RKO (cell line): ENCODE measurements at places on chromosomes 4 and X.

GRCh38 chr4:73576381-73576780, 43.9 kb downstream of the RASSF6 start:
- DNase-seq: no peak

GRCh38 chrX:44244008-44244407, 99.5 kb downstream of the EFHC2 start:
- DNase-seq: peak; percentile 40

DNA sequence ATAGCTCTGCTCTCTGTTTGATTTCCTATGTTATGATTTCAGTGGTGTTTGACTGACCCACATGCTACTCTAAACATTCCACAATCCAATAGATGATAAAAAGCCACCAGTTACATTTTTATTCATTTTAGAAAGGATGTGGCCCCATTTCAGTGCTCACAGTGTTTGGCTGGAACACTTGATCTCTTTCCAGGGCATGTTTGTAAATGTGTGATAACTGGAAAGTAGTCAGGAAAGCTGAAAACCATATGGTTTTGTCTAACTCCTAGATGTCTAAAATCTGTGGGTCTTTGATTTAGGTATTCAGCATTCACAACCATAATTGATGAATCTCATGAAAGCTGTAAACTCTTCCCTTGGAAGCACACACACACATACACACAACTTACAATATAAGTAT, 904.9 kb upstream of the AGA start:
- no peak for DNase-seq

GRCh38 chr4:32425243-32425642, 1705.1 kb downstream of the PCDH7 start:
- no peak for DNase-seq

DNA sequence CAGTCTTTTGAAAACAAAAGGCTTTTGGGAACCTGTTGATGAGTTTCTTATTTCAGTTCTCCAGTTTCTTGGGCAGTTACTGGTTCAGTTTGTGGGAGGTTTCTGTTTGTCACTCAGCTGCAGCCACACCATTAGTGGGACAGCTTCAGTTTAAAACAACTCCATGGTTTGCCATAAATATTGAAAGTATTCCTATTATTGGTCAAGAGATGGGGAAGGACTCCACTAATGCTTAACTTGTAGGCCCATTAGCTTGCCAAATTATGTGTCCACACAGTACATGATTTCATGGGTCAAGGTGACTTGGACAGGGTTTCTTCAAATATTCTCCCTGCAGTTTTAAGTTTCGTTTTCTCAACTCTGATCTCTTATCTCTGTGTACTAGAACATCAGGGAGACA, 15.5 kb upstream of the ASIC5 start:
- no peak for DNase-seq

DNA sequence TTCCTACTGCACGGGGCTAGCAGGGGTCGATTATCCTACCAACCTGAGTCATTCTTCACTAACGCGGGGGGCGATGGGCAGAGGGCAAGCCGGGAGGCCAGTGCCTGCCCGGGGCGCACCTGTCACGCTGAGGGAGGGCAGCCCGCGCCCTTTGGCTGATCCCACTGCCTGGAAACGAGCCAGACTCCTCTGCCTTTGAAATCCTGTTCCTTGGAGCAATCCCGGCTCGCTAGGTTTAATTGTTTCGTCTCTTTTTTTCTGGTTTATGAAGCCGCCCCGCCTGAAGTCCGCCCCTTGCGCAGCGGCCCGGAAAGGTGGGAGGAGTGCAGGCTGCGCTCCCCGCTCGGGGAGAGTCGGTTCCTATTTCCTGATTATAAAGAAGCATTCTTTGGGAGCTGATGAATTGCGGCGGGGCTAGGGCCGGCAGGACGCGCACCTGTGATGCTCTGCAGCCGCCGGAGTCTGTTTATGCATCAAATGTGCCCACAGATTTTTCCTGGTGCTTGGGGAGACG, 484.2 kb downstream of the BCOR start:
- DNase-seq: no peak

GRCh38 chr4:67651536-67651935, 49.4 kb downstream of the UBA6 start:
- DNase-seq: no peak

DNA sequence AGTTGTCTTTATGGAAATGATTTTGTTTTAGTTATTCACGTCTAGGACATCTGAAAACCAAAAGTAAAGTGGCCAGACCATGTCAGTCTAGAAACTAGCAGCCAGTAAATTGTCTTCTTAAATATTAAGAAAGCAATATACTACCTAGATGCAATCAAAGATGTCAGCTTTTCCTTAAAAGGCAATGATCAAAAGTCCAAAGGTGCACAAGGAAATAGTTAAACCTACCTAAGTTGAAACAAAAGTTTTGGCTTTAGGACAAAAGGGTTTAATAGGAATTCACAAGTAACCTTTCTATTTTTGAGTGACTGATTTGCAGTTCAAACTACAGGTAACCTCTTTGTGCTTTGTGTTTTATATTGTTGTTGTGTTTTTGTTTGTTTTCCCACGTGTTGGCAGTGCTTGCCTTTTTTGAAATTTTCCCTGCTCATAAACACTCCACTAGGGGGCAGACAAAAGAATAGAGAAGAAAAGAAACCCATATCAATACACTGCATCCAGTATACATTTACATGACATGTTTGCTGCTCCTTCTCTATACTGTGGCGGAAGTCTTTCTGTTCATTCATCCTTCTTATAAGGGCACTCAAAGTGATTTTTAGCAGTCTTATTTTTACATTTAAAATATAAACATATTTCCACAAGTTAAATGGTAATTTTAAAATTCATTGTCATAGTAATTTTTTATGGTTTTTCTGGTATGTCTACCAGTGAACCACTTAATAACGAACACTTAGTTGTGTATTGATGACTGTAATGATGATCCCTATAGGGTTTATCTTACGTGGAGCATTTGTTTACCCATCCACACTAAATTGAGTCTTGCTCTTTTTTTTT, 62.7 kb downstream of the GAB1 start:
- peak; percentile 54 for DNase-seq

- no peak for DNase-seq
These were observed 23.4 kb downstream of the ACOX3 start for GRCh38 chr4:8417071-8417614.

DNA sequence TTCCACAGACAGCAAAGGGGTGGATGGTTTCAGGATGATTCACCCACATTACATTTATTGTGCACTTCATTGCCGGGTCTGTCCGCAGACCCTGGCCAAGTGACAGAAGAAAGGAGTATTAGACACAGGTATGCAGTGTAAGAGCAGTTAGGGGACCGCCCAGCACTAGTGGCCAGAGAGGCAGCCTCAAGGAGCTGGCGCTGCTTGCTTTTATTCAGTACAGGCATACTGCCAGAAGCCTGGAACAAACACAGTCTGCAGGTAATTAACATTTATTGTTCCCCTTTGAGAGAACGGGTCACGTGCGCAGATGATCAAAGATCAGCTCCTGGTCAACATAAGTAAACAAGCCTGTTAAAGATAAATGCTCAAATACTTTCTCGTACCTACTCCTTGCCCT, 1639.0 kb upstream of the IGFBP7 start:
- DNase-seq: no peak

- no peak for DNase-seq
These were observed 28.3 kb upstream of the DRP2 start for GRCh38 chrX:101191217-101191750.
